ENCODE measurements at places on chromosomes 6 and 20.

- no peak for DNase-seq
Observed at GRCh38 chr6:22334778-22335177, 37.9 kb upstream of the PRL start.

DNA sequence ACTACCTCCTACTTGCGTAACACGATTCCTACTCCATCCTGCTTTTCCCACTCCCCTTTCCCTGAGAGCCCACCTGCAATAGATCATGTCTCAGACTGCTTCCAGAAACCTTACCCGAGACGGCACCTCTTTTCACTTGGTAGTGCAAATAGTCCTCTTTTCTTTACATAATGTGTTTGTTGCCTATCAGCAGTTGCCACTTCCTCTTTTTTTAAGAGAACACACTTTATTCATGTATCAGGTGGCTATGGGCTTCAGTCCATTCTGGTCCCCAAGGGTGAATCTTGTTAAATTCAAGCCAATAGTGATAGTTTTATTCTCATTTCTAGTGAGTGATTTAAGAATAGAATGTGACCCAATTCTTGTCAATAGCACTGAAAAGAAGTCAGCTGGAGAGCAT lies 57.7 kb upstream of the FERMT1 start:
- DNase-seq, result no peak

DNA sequence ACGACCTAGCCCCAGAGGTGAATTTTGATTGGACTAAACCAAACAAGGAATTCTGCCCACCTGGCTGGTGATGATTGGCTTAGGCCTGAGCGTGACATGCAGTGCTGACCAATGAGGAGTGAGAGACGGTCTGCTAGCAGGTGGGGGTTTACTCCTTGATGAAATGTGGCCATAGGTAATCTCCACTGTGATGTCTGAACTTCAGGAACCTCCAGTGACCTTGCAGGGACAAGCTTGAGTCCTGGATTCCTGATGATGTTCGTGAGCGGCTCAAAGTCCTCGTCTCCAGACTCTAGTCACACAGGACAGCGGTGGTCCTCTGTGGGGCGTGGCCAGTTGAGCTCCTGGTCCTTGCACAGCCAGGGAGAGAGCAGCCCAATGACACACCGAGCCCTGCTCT lies 8.4 kb downstream of the VSX1 start:
- no peak for DNase-seq

GRCh38 chr6:39688494-39688893 lies 36.7 kb downstream of the KIF6 start:
- no peak for DNase-seq

DNA sequence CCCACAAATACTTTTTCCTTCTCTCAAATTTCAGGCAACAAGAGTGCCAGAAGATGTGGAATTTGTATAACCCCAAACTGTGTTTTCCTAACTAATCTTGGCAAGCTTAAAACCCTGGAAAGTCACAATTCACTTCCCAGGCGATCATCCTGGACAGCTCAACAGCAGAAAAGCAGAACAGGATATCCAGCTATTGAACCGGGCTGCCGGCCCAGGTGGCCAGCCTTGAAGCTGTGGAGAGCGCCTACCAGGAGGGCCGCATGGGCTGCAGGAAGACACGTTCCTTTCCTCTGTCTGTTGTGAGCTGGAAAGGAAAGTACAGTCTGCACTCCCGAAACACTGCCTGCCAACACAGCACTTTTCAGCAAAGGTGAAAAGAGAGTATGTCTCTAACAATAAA lies 719.7 kb upstream of the MARCKS start:
- no peak for DNase-seq

Measured in NCI-H1105 (cell line).